ENCODE measurements at places on chromosomes 12 and 14.

- no peak for DNase-seq
Observed at GRCh38 chr12:19645823-19646222, 206.5 kb downstream of the AEBP2 start.

GRCh38 chr12:90058704-90059103 lies 350.1 kb upstream of the ATP2B1 start:
- no peak for DNase-seq

GRCh38 chr12:20798554-20798953 lies 12.0 kb upstream of the SLCO1B3 start:
- DNase-seq, result peak; percentile 14

GRCh38 chr12:121323908-121324307 lies 27.4 kb upstream of the CAMKK2 start:
- no peak for DNase-seq

DNA sequence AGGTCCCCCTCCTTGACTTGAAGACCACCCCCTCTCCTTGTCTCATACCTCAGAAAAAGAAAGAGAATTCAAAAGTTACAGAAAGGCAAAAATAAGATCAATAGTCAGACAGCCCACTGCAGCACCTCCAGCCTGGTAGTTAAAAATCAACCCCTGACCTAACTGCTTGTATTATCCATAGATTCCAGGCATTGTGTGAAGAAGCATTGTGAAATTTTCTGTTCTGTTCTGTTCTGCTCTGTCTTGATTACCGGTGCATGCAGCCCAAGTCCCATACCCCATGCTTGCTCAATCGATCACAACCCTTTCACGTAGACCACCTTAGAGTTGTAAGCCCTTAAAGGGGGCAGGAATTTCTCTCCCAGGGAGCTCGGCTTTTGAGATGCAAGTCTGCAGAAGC lies 5.8 kb upstream of the DHRS7 start:
- DNase-seq, result no peak

- DNase-seq, result no peak
Observed at GRCh38 chr12:39804479-39804878, 184.9 kb upstream of the ABCD2 start.

DNA sequence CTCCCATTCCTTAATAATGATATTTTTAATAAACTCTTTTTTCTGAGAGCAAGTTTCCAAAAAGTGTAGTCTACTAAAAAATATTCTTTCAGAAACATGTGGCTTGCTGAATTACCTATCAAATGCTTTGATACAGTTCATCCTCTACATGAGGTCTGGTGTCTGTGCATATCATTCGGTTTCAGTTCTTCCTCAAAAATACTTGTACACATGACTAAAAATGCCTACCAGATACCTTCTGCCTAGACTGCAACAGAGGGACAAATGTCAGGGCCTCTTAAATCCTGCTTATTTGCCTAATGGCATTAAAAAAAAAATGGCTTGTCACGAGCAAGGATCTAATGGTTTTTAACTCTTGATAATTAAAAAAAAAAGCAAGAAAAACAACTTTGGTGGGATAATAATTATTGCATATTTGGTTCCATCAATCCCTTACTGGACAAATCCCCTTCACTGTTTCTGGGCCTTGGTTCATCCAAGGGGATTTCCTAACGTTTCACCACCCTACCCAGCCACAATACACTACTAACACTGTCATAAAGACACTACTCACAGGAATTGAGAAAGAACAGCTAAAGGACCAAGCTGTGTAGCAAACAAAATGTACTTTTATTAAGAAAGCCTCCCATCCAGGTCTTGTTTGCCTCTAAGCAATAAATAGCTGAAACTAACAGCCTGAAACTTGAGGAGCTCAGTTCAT lies 45.7 kb downstream of the PARP11 start:
- no peak for DNase-seq

GRCh38 chr12:57575771-57576612 lies 15.0 kb upstream of the PIP4K2C start:
- no peak for DNase-seq

DNA sequence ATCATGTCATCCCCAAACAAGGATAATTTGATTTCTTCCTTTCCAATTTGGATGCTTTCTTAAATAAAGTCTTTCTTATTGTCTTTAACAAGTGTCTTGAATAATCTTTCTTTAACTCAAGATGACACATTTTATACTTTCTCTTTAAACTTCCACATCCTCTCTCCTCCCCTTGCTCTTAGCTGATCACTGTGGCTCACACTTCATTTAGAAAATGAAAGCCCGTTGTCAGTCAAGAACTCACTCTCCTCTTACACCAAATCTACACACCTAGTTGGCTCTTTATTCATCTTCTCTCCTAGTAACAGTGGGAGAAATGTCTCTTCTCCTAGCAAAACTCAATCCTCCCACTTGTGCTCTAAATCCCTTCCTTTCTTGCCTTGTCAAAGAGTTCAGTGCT lies 10.4 kb upstream of the RMST start:
- no peak for DNase-seq

DNA sequence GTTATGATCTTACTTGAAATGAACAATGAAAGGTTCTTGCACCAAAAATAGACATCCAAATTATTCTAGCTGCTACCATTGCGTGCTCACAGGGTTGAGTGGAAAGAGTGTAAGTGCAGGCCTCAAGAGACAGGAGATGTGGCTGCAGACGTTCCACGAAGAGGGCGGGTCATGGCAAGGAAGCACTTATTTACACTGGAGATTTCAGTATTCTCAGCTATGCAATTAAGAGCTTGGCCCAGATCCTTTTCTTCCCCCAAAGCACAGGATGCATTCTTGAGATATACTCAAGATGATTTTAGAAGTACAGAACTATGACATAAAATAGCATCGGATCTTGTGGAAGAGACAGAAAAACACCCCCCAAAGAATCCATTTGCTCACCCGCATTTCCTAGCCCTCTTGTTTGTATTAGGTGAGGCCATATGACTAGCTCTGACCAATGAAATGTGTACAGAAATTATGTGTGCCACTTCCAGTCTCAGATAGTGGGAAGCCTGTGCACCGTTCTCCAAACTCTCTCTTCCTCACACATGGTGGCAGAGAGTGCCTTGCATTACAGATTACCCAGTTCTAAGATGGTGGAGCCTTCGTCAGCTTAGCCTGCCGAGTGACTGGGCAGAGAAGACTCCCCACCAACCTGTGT lies 261.4 kb downstream of the TTC8 start:
- no peak for DNase-seq

DNA sequence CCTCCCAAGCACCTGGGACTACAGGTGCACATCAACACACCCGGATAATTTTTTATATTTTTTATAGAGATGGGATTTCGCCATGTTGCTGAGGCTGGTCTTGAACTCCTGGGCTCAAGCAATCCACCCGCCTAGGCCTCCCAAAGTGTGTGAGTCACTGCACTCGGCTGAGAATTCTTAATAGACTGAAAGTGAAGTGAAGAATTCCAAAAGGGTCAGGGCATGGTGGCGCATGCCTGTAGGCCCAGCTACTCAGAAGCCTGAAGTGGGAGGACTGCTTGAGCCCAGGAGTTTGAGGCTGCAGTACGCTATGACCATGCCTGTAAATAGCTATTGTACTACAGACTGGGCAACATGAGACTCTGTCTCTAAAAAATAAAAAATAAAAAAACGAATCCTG lies 43.7 kb downstream of the TCHP start:
- DNase-seq, result no peak

- DNase-seq, result no peak
Observed at GRCh38 chr12:77122661-77123060, 57.3 kb upstream of the E2F7 start.

DNA sequence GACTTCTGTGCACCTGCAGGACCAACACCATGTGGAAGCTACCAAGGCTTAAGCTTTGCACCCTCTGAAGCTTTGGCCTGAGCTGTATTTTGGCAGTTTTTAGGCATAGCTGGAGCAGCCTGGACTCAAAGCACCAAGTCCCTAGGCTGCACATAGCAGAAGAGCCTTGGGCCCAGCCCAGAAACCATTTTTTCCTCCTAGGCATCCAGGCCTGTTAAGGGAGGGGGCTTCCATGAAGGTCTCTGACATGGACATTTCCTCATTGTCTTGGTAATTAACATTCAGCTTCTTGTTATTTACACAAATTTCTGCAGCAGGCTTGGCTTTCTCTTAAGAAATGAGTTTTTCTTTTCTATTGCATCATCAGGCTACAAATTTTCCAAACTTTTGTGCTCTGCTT lies 475.8 kb upstream of the FLRT2 start:
- no peak for DNase-seq

- peak; percentile 29 for DNase-seq
Observed at GRCh38 chr14:71001742-71002141, 94.5 kb downstream of the PCNX1 start.

DNA sequence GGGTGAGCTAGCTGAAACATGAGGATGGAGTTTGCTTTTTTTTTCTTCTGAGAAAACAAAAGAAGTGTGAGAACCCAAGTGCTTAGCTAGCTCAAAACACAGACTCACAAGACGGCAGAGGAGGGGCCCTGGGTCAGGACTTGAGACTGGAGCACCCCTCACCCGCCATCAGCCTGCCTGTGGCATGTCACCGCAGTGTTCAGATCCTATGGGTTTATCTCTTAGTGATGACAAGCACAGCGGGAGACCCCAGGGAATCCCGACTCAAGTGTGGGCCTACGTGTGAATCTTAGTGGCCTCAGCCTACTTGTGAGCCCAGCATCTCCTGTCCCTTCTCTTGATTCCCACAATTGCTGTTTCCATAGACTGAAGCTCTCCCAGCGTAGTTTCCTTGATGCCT lies 22.9 kb downstream of the DYRK4 start:
- DNase-seq, result no peak

DNA sequence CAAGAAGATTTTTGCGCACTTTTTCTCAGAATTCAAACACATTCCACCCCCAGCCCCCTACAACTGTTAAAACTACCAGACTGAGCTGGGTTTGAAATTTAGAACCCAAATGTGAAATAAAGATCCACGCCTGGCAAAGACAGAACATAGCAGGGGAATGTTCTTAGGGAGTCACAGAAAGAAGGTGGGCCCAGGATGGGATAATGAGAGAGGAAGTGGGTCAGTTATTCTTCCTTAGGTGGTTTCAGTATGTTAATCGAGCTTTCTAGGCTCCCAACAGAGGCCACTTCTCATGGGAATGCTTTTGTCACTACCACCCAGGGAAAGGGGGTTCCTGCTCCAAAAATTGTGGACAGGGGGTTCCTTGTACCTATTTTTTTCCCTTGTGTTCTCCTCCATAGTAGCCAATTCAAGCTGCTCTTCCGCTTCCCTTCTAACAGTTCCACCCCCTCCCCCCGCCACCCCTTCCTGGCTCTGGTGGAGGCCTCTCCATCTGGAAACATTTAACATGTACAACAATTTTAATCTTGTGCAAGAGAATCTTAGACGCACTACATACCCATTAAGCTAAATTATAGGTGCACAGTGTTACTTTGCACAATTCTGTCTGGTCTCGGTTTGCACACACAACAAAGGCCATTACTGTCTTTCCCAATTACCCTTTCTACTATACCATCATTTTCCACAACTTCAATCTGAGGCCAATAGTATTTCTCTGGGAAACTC lies 218.1 kb downstream of the MON2 start:
- DNase-seq, result peak; percentile 55

GRCh38 chr14:57737598-57737997 lies 128.3 kb downstream of the SLC35F4 start:
- DNase-seq, result no peak

DNA sequence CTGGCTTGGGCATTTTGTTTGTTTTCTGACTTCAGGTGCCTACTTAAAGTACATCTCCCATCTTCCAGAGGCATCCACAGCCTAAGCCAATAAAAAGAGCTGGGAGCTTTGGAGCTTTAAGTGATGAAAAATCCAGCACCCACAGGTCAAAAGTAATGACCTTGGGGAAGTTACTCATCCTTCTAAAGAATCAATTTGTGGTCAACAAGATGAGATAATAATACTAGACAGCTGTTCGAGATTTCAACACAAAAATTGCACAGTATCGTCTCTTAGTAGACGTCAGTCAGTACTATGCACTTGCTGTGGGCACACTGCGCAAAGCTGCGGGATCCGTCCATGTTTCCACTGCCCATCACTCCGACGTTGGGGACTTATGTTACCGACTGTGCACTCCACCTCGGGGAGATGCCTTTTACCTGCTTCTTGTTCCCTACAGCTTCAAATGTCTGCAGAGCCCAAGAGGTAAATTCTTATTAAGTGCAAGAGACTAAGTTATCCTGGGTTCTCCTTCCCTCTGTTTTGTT lies 1.3 kb downstream of the ST8SIA1 start:
- no peak for DNase-seq

GRCh38 chr12:26754148-26754547 lies 78.8 kb downstream of the ITPR2 start:
- no peak for DNase-seq

DNA sequence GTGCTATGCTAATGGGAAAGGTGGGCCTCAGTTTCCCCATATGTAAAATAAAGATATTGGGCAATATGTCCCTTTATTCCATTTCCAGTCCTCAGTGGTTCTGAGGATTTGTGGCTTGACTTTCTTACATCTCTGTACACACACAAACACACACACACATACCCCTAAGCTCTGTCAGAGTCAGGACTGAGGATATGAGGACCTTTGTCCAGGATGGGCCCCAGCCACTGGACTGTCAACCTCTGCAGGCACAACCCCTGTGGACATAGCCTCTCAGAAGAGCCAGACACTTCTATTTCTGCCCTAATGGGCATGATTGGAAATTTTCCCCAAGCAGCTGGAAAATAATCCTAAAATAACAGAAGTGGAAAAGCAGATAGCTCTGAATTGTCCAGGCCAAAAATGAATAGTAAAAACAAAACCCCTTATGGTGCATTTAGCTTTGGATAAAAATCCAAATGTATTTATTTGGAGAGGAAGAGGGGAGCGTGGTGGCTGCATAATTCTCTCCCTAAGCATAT lies 50.2 kb downstream of the RIN3 start:
- DNase-seq, result no peak

- DNase-seq, result peak; percentile 29
Observed at GRCh38 chr12:4910502-4911315, 1.0 kb downstream of the KCNA1 start.

DNA sequence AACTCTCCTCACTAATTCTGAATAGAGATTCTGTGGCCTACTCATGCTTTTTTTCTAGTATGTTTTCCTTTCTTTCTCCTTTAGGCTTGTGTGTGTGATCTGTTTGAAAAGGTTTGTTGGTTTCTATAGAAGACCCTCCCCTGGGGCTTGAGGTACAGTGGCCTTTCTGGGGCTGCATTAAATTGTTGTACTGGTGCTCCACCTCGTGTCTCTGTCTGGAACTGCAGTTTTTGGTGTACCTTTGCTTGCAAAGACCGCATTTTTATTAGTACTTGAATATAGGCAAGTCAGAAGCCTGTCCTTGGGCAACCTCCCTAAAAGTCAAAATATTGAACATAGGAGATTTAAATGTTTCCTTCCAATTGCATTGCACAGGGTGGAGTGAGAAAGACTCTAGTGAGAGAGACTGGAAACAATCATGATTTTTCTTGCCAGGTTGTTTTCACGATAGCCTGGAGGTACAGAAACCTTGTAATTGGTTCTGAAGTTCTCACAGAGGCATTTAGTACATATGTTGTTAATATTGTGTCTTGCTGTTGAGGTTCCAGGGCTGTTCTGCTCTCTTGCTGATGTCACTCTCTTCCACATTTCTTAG lies 39.0 kb downstream of the SLCO1B1 start:
- DNase-seq, result peak; percentile 33

Measured in SK-N-SH (cell line).